Stimulated activated CD4-positive, alpha-beta T cell treated with anti-CD3 and anti-CD28 coated beads, TNF-alpha, amount 100 ng/mL, for 4 hours (primary cell): ENCODE measurements at places on chromosomes 6 and 20.

GRCh38 chr6:123529058-123529457 is 107.7 kb downstream of the TRDN start:
- DNase-seq: no peak

DNA sequence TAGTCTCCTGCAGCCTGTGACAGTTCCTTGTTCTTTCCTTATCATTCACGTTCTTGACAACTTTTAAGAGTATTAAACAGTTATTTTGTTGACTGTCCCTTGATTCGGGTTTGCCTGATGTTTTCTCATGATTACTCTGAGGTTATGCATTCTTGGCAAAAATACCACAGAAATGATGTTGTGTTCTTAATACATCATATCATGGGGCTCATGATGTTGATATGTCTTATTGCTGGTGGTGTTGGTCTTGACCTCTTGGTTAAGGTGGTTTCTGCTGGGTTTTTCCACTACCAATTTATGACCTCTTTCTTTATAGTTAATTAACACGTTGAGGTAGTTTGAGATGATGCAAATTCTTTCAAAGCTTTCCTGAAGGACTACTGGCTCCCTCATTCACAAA is 59.1 kb downstream of the ZHX3 start:
- no peak for DNase-seq

- no peak for DNase-seq
Measured at GRCh38 chr6:43682724-43683429, 4.7 kb downstream of the MRPS18A start.

GRCh38 chr6:31970604-31971271 is 1.2 kb downstream of the DXO start:
- no peak for DNase-seq

GRCh38 chr20:38844963-38845362 is 39.5 kb downstream of the PPP1R16B start:
- DNase-seq: no peak

- DNase-seq: no peak
Measured at GRCh38 chr20:49505518-49505917, 23.1 kb upstream of the KCNB1 start.

- no peak for DNase-seq
Measured at GRCh38 chr6:144447472-144447871, 162.3 kb downstream of the UTRN start.

- DNase-seq: no peak
Measured at GRCh38 chr6:119308048-119308570, 41.5 kb downstream of the MAN1A1 start.

GRCh38 chr20:31760519-31761240 is 21.6 kb downstream of the TPX2 start:
- no peak for DNase-seq

DNA sequence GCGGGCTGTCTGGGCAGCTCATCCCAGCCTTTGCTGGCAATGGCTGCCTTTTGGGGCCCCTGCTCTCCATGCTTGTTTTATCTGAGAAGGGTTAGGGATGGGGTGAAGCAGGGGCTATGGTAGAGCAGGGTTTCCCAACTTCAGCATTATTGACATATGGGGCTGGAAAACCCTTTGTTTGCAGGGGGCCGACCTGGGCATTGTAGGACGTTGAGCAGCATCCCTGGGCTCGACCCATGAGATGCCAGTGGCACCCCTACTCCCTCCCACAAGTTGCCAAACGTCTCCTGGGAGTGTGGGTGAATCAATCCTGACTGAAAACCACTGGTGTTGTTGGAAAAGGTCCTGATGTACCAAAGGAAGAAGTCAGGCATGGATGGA is 56.9 kb downstream of the KCNK5 start:
- no peak for DNase-seq

GRCh38 chr6:130583268-130583667 is 217.5 kb downstream of the TMEM200A start:
- DNase-seq: no peak

GRCh38 chr6:50780382-50780781 is 38.3 kb upstream of the TFAP2B start:
- no peak for DNase-seq

- no peak for DNase-seq
Measured at GRCh38 chr6:158847786-158848185, 28.6 kb upstream of the EZR start.

DNA sequence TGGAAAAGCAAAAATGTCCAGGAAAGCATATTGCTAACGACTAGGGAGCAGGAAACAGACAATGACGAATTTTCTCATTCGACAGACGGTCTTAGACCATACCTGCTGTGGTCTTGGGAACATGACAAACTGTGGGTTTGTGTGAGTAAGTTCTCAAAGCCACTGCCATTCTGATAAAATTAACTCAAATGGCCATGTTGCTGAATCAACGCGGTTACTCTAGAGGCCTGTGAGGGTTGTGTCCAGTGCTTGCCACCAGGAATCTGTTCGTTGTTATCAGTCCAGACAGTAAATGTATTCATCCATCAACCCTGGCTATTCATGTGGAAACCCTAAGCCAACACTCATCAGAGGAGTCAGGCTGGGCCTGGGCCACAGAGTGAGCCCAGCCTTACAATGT is 124.3 kb downstream of the MYLK4 start:
- no peak for DNase-seq

- DNase-seq: no peak
Measured at GRCh38 chr20:8148501-8148900, 16.4 kb downstream of the PLCB1 start.

DNA sequence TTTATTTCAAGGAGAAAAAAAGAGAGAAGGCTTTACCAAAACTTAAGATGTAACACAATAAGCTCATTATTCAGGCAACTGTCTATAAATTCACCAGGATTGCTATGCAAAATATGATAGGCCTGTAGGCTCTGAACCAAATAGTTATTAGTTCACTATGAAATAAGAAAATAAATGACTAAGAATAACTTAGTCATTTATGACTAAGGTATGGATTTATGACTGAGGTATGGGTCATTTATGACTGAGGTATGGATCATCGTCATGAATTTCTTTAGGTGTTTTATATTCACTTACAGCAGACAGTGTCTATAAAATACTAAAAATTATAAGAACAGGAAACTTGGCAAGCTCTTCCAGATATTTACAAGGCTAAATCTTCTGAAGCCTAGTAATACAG is 52.1 kb upstream of the SNX9 start:
- no peak for DNase-seq

- DNase-seq: no peak
Measured at GRCh38 chr6:34746104-34746846, 11.0 kb upstream of the SNRPC start.

DNA sequence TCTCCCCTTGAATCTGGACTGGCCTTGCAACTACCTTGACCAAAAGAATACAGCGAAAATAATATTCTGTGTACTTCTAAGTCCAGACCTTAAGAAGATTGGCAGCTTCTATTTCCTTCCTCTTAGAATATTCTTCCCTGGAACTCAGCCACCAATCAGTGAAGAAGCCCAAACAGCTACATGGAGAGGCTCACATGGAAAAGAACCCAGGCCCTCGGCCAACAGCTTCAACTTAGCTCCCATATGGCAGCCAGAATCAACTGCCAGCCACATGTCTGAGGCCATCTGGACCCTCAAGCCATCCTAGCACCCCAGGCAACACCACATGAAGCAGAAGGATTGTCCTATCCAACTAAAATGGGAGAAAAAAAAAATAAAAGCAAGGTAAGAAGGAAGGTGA is 178.8 kb downstream of the IBTK start:
- DNase-seq: no peak

- no peak for DNase-seq
Measured at GRCh38 chr6:14079433-14079832, 38.1 kb upstream of the CD83 start.

- DNase-seq: no peak
Measured at GRCh38 chr20:53332022-53332837, 261.4 kb downstream of the ZNF217 start.

- DNase-seq: no peak
Measured at GRCh38 chr20:48667481-48667880, 160.3 kb downstream of the PREX1 start.

- DNase-seq: no peak
Measured at GRCh38 chr6:69705954-69706353, 90.9 kb downstream of the LMBRD1 start.

GRCh38 chr6:135418040-135418760 is 79.3 kb downstream of the AHI1 start:
- DNase-seq: no peak

- no peak for DNase-seq
Measured at GRCh38 chr6:27059621-27060425, 187.7 kb upstream of the PRSS16 start.

- DNase-seq: no peak
Measured at GRCh38 chr20:25320035-25320800, 70.4 kb downstream of the ABHD12 start.

DNA sequence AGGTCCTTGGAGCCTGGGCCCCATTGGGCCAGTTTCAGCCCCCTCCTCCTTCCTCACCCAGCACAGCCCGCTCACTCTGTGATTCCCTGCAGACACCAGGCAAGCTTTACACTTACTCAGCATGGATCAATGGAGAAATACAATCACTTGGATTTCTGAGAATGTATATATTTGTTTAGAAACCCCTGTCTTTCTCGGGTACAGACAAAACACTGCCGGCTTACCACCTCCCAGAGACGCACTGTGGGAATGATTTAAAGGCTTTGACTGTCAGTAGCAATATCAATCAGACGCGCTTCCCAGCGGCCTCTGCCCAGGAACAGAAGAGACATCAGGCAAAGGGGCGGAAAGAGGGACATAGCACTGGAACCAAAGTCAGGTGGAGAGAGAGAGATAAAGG is 186.5 kb downstream of the MAFB start:
- DNase-seq: no peak

DNA sequence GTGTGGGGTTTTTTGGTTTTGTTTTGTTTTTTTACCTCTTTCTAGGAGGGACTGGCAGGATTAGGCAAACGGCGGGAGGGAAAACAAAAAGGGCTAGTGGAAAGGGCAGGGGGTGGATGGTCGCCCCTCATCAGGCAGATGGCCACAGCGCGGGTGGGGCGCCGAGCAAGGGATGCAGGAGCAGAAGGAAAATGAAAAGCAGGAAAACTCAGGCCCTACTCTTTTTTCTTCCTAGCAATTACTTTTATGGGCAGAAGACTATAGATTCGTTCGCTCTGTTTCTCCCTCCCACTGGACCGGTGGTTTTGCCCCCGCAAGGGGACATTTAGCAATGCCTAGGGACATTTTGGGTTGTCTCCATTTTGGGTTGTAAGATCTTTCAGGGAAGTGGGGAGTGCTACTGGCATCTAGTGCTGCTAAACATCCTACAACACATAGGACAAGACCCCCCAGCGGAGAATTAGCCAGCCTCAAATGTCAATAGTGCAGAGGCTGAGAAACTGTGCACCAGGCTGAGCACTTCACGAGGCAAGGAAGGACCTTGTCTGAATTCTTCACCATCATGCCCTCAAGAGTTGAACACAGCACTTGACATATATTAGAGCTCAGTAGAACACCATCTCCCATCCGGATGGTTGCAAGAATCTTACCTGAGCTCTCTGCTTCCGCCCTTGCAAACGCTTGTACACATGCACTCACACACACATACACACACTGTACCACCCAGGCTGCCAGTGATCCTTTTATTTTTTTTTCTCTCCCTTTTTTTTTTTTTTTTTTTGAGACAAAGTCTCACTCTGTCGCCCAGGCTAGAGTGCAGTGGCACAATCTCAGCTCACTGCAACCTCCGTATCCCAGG is 4.8 kb upstream of the ZMYND8 start:
- DNase-seq: no peak

DNA sequence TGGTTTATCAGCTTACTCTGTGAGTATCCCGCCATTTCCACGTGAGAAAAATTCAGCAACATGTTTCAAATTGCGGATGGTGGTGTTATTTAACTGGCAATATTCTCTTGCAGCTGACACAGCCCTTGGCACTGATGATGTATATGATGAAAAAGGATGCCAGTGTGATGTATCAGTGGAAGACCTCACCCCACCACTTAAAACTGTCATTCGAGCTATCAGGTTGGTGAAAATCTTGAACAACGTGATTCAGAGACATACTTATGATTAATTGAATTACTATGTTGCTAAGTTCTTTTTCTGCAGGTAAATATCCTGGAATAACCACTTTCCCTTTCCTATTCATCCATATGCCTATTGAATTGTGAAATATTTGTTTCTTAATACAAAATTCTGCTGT is 55.7 kb downstream of the KHDC1L start:
- DNase-seq: no peak

DNA sequence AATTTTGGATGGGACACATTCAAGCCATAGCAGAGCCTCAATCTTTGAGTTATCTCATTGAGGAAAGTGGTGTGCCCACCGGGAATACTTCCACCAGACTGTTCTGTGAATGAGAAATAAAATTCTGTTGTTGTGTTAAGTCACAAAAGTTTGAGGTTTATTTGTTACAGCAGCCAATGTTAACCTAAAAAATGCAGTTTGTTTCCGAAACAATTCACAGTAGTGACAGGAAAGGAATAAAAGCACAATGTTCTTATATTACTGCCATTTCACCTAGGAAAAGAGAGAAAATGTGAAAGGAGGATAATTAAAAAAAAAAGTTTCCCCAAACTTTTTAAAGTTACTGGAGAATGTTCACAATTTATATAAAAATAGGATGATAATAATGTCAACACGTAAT is 344.6 kb downstream of the CD83 start:
- DNase-seq: no peak

- DNase-seq: no peak
Measured at GRCh38 chr6:16397623-16398022, 159.2 kb downstream of the GMPR start.

GRCh38 chr20:37781626-37782025 is 87.8 kb downstream of the CTNNBL1 start:
- DNase-seq: no peak

DNA sequence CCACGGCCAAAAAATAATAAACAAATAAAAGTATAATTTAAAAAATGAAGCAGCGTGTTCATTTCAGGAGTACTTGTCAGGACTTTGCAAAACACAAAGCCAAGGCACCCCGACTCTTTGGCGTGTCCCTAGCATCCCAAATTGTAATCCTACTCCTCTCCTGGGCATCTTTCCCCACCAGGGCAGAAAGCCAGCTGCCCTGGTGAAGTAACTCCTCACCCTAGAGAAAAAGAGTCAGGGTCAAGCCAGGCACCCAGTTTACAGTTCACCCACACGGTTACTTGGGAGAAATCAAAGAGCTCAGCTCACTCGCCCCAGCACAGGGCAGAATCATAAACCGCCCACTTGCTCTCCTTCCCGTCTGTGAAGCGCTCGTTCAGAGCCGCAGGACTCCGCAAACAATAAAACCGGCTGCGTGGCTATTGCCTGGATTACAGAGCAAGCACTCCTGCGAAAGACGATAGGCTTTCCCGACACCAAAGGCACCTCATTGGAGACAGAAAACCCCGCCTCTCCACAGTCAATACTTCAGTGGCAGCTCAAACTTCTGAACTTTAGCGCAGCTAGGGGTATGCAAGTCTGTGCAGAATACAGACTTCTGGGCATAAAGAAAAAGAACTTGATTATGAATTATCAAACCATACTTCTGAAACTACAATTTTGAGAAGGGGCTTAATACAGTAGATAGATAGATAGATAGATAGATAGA is 73.0 kb upstream of the NHSL1 start:
- no peak for DNase-seq

- DNase-seq: no peak
Measured at GRCh38 chr6:112470376-112470775, 123.2 kb downstream of the RFPL4B start.

GRCh38 chr6:157068691-157069324 is 254.5 kb downstream of the TMEM242 start:
- DNase-seq: no peak
